Activated T-cell treated with anti-CD3 and anti-CD28 coated beads, Interleukin-2, amount 50 U/mL, for 72 hours (primary cell): ENCODE measurements at places on chromosomes 12 and 14. TPM values are rescaled to one million over a fixed set of nuclear protein-coding genes. Genes with fewer than 3 reads are reported as not detected.

GRCh38 chr14:97757491-97757890 lies 960.3 kb downstream of the VRK1 start:
- no peak for DNase-seq

GRCh38 chr12:125533434-125534029 lies 468.3 kb downstream of the AACS start:
- peak; percentile 17 for DNase-seq

DNA sequence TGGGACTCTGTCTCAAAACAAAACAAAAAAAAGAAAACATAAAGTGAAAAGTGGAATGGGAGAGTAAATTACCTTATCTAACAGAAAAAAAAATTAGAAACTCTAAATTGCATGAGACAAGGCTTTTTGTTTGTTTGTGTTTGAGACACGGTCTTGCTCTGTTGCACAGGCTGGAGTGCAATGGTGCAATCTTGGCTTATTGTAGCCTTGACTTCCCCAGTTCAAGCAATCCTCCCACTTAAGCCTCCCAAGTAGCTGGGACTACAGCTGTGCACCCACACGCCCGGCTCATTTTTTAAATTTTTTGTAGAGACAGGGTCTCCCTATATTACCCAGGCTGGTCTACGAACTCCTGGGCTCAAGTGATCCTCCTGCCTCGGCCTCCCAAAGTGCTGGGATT lies 17.9 kb upstream of the FBXO34 start:
- DNase-seq = no peak

DNA sequence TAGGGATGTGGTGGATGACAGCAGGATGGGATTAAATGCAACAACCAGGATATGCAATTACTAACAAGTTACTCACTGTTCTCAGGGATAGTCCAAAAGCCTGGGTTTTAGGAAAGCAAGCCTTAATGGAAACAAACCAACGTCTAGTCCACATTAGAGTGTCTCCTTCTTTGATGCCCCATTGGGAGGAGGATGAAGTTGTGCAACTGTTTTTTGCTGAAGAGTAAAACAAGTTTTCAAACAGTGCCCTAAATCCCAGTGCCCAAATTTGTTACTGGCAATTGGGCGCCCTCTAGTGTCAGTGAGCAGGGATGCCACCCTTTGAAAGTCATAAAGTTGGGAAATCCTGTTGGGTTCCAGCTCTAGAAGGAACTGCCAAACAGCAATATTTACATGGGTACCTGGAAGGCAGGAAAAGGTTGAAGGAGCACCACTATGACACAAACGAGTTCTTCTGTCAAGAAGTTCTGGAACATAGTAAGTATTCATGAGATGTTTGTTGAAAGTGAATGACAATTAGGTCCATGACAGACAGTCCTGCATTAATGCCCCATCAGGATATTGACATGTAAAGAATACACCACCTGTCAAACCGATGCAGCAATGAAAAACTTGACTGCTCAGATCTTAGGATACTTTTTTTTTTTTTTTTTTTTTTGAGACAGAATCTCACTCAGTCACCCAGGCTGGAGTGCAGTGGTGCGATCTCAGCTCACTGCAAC lies 11.1 kb upstream of the DPF3 start:
- DNase-seq = peak; percentile 46

DNA sequence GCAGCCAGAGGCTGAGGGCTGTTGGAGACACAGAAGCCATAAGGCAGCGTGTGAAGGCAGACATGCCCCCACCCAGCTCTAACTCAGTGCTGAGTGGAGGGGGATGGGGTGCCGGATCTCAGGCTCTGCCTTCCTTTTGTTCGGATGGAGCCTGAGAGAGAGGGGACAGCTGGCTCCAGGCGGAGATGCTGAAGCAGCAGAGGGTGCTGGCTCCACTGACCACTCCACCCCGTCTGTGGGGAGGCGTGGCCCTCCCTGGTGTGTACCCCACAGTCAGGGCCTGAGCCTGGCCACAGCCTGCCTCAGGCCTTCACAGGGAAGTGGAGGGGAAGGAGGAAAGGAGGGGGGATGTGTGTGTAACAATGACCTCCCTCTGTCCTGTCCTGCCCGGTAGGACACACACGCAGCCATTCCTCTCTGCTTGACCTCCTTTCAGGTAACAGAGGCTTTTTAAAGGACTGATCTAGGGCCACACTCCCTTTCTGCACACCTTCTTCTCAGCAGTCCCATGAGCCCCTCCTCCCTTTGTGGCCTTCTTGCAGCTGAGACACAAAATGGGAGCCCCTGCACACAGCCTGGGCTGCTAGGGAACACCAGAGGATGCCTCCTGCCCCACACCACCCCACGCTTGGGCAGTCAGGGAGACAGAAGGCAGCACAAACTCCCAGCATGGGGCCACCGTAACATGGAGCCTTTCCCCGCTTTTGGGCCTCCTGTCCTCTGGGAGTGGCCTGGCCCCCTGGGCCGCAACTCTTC lies 9.6 kb upstream of the ENDOU start:
- no peak for DNase-seq

- peak; percentile 10 for DNase-seq
Observed at GRCh38 chr14:90061685-90062126, at the start of gene KCNK13. Gene KCNK13 (plus strand): TSS chr14:90061994. CDS start chr14:90062206, 212 bp downstream.

GRCh38 chr12:122790393-122791075 lies 16.2 kb downstream of the CCDC62 start:
- no peak for DNase-seq

DNA sequence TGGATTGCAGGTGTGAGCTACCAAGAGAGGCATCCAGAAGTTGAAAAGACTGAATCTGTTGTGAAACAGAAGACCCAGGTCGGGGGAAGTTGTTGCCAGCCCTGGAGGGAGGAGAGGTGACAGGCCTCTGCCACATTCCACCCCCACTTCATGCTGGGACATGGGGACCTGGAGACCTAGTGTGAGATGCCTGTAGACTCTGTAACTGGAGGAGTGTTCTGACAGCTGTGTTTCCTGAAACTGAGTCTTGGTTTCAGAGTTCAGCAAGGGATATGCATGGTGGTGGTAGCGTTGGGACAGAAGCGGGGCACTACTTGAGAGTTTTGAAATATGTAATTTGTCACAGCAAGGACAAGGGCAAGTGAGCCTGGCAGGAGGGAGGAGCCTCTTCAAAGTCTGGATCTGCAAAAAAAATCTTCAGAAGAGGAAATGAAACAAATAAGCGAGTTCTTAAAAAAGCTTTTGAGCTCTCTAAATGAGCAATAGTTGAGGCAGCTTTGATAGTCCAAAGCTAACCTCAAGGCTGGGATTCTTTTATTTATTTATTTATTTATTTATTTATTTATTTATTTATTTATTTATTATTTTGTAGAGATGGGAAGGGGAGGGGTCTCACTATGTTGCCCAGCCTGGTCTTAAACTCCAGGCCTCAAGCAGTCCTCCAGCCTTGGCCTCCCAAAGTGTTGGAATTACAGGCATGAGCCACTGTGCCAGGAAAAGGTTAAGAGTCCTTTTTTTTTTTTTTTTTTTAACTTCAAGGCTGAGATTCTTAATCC lies 58.9 kb upstream of the EEA1 start:
- DNase-seq = peak; percentile 63

DNA sequence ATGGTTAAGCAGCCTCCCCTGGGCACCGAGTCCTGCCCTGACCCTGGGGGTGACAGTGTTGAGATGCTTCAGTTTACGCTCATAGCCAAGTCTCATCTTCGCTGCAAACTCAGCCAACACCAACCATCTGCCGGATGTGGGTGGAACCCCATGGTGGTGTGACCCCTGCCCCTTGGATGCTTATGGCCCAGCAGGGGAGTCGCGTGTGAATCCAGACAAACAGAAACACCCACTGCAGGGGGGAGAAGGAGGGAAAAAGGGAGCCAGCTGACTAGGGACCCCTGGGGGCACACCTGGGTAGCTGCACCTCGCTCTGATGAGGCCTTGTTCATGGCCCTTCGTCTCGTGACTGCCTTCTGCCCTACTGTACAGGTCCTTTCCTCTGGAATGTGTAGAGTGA lies 23.8 kb downstream of the AACS start:
- no peak for DNase-seq

DNA sequence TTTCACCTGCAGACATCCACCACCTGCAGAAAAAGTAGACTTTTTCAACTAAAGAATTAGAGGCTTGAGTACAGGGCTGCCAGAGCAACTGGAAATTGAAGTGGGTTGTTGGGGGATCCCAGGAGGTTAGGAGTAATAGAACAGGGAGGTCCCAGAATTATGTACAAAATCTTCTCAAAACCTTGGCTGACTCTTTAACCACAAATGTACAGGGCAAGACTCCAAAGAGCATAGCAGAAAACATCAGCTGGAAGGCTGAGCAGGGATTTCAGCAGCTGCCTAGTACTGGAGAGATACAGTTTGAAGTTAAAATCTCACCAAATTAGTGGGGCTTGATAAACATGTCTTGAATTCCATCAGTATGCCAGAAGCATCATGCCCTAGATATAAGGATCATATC lies 191.6 kb downstream of the CRADD start:
- no peak for DNase-seq

GRCh38 chr14:89198544-89199329 lies 218.3 kb downstream of the FOXN3 start:
- DNase-seq = no peak

DNA sequence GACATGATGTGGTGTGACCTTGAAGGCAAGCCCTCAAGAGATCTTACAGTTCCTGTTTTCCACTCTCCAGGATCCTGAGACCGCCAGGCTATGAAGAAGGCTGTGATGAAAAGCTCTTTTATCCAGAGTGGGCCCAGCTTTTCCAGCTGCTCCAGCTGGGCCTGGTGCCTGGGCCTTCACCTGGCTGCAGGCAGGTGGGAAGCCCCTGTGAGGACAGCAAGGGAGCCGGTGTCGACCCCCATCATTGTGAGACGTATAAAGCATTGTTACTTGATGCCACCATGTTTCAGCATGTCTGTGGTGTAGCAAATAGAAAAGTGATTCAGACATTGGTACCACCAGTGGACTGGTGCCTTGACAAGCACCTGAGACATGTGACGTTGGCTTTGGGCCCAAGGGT lies 190.2 kb downstream of the KIF26A start:
- DNase-seq = no peak

DNA sequence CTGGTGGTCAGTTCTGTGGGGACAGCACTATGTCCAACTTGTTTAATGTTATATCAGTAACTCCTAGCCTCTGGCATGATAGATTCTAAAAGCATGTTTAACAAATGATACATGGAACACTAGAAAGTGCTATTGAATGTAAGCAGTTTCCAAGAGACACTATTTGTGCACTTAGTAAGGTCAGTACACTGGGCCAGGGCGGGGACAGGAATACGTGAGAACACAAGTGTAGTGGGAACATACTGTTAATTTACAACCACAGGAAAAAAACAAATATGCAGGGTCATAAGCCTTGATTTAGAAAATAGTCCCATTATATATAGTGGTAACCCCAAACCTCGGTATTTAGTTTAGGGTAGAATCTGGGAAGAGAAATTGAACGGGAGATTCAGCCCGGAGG lies 88.9 kb upstream of the SLC38A2 start:
- DNase-seq = no peak

DNA sequence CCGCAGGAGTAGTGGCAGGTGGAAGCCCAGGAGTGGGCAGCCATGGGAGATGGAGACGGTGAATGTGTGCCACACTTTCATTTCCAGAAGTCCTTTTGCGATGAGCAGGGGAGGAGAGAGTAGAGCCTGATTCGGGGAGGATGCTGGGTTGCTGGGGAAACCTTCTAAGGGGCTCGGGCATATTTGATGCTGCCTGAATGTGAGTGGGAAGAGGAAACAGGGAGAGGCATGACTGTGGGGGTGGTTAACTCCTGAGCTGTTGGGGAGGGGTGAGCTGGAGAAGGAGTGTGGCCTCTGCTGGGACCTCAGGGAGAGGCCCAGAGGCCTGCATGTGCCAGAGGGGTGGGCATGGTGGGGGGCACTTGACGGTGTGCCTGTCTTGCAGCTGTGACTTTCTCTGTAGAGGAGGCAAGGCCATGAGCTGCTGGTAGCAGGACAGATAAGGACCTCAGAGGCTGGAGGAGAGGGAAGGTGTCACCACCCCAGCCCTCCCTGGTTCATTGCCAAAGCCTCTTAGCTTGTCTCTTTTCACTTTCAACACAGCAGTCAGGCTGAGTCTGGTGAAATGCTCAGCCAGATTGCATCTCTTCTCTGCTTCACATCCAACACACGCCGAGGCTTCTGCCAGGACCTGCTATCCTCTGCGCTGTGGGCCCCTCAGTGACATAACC lies 11.4 kb downstream of the GLT1D1 start:
- no peak for DNase-seq

- no peak for DNase-seq
Observed at GRCh38 chr12:5138256-5138655, 94.6 kb downstream of the KCNA5 start.

DNA sequence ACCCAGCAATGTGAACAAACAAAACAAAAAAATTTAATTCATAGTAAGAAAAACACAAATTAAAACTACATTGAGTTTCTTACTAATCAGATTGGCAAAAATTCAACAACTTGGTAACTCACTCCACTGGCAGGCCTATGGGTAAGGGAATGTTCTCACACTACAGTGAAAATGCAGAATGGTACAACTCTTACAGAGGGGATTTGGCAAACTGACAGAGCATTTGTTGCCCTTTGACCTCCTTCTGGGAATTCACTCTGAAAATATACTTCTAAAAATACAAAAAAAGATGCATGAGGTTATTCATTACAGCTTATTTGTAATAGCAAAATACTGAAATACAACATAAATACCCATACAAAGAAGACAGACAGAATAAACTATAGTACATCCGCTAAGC lies 32.8 kb downstream of the ABCD2 start:
- DNase-seq = no peak

- DNase-seq = no peak
Observed at GRCh38 chr12:125786143-125786542, 720.9 kb downstream of the AACS start.

DNA sequence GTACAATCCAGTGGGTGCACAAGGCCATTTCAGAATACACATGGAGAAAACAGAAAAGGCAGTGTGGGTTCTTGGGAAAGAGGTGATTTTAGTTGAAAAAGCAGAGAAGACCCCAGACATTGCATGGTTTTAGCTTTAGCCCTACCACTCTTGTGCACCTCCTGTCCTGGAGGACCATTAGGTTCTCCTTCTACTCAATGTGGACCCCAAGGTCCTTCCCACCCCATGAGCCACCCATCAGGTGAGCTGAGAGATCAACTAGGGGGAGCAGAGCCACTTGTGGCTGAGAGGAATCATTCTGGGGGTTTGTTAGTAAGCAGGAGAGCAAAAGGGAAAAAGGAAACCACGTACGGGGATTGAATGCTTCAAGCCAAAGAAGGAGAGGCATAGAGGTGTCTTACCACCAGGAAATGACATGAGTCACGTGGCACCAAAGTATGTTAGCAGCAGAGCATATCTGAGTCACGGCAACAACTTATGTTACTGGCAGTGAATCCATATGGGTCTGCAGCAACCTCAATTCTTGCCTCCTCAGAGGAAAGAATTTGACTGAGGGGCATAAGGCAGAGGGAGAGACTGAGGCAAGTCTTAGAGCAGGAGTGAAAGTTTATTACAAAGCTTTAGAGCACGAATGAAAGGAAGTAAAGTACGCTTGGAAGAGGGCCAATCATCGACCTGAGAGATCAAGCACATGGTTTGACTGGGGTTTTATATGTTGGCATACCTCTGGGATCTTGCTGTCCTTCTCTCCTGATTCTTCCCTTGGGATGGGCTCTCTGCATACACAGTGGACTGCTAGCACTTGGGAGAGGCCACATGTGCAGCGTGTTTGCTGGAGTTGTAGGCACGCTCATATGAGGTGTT lies 73.9 kb downstream of the HSD17B6 start:
- peak; percentile 56 for DNase-seq

The CLEC2A gene
- total RNA-seq = not detected

The PPP4R3A gene
- total RNA-seq = 147 TPM

The ITGB7 gene
- total RNA-seq = 111 TPM

The C12orf56 gene
- not detected for total RNA-seq

The DACT1 gene
- total RNA-seq = 15.1 TPM

The DPPA3 gene
- total RNA-seq = not detected

The PARP11 gene
- 30.7 TPM for total RNA-seq
